ENCODE measurements at places on chromosomes 4 and X. TPM values are rescaled to one million over a fixed set of nuclear protein-coding genes. Genes with fewer than 3 reads are reported as not detected.

ZFP92 gene
- polyA plus RNA-seq: 0.04 TPM

ODAPH gene
- not detected for polyA plus RNA-seq

CRMP1 gene
- polyA plus RNA-seq: 0.49 TPM

CD38 gene
- polyA plus RNA-seq: 31.1 TPM

- DNase-seq: no peak
Observed at GRCh38 chr4:95505151-95505550, 43.6 kb downstream of the UNC5C start.

- DNase-seq: no peak
Observed at GRCh38 chr4:77785669-77786068, 33.5 kb downstream of the CNOT6L start.

- DNase-seq: no peak
Observed at GRCh38 chr4:5378002-5378401, 326.7 kb downstream of the STK32B start.

DNA sequence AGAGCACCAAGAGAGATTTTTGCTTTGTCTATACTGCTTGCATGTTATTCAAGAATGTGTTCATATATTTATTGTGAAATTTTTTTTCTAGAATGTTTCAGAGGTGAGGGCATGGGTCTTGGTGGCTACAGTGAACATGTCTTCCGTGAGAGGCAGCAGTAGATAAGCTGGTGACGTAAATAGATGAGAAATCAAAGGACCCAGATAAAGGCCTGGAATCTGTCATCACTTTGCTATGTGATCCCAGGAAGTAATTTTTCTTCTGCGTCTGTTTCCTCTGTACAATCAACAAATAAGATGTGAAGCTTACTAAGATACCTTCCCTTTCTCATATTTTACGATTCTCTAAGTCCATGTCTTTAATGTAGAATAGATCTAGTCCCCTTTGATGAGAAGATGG, 129.1 kb downstream of the COL4A6 start:
- no peak for DNase-seq

DNA sequence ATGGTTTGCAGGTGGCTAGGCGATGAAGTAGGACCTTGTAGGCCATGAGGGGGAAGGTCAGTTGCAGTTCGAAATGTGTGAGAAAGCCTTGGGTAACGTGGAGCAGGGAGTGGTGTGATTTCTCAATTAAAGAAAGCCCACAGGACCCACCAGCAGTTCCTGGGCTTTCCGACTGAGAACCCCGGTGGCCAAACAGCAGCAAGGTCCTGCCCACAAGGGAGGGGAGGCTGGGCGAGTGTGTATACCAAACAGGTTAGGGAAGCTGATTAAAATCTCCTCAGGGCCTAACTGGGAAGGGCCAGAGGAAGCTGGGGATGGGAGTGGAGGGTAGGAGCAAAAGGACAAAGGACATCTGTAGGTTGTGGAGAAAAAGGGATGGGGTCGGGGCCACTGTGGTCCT, 2.4 kb downstream of the ATP6AP1 start:
- DNase-seq: no peak

DNA sequence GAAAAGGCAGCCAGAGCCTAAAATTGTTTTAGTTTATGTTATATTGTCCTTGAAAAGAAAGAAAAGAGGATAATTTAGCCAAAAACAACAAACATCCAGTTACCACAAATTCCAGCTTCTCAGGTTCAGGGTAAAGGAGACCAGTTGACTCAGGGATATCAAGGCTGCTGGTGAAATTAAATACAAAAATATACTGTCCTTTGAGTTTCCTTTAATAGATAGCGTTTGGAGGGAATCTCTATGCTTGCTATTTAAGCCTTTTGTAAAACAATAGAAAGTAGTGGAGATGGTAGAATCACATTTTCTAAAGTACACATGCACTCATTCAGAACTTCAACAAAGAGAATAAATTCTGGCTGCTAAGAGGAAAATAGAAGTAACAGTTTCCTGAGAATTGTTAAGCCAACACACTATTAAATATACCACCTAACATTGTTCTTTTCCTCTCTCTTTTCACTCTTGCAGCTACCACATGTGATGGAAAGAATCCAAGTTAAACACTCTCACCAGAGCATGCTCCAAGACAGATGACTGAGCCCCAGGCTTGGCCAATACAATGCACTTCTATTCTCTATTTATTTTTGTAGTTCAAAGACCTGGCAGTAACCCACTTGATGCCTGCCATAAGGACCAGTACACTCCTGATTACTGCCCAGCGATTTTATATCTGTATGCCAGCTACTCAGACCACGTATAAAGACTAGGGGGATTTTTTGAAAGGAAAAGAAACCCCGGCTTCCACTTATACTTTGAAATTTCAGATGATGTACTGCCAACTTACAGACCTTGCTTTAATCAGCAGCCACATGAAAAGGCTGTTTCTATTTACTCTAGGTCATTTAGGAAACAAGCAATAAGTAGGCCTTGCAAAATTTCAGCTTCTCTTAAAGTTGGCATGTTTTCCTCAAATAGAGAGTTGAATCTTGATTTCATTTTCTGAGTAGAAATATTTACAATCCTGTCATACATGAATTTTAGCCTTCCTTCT, 756.9 kb downstream of the FAT4 start:
- DNase-seq: no peak

GRCh38 chr4:10762561-10762960, 78.0 kb upstream of the CLNK start:
- no peak for DNase-seq

DNA sequence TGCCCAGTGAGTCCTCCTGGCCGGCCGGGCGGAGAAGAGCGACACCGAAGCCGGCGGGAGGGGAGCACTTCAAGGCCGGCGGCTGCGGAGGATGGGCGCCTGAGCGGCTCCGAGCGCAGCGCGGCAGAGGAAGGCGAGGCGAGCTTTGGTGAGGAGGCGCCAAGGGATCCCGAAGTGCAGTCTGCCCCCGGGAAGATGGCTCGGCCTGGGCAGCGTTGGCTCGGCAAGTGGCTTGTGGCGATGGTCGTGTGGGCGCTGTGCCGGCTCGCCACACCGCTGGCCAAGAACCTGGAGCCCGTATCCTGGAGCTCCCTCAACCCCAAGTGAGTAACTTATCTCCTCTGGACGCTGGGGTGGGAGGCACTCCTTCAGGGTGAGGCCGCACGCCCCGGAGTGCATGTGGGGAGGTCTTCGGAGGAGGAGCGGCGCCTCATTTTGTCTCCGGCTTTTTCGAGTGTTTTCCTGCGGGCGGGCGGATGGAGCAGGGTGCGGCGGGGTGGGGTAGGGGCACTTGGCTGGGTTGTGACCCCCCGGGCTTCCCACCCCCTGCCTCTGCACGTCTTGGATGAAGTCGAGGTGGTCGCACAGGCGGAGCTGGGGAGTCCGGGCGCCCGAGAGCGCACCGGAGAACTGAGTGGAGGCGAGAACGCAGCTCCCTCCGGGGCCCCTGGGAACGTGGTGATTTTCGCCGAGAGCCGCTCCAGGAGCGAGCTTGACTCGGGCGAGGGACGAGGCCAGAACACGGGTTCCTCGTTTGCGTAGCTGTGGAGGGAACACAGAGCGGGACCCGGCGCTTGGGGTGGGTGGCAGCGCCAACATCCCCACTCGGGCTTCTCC, 979 bp downstream of the EFNB1 start:
- DNase-seq: no peak

DNA sequence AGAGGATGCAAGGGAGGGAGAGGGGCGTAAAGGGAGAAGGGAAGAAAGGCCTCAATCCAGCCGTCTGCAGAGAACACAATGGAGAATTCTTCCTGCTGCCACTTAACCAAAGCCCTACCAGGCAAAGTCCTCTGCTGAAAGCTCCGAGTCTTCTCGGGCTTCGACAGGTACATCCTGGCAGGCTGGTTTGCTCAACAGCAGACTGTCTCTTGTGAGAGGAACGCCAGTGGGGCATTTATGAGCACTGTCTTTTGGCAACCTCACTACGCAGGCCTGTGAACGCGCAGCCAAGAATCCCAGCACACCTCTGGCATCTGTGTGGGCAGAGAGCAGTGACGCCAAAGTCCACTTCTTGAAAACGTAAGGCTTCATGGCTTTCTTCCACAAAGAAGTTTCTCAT, 207.5 kb upstream of the FAM9B start:
- no peak for DNase-seq

GRCh38 chr4:85496126-85496849, 21.3 kb downstream of the ARHGAP24 start:
- DNase-seq: no peak

GRCh38 chrX:13520936-13521335, 48.5 kb upstream of the EGFL6 start:
- no peak for DNase-seq

DNA sequence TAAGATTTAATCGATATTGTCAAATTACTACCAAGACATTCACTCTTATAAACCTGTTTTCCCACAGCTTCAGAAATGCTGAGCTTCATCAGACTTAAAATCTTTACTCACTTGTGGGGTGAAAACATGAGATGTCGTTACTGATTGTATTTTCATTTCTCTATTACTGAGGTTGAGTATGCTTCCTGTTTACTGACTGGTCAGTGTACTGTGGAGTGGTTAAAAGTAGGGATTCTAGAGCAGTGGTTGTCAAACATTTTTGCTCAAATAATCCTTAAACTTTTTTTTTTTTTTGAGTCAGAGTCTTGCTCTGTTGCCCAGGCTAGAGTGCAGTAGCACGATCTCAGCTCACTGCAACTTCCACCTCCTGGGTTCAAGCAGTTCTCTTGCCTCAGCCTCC, 50.3 kb downstream of the NSUN7 start:
- peak; percentile 11 for DNase-seq

DNA sequence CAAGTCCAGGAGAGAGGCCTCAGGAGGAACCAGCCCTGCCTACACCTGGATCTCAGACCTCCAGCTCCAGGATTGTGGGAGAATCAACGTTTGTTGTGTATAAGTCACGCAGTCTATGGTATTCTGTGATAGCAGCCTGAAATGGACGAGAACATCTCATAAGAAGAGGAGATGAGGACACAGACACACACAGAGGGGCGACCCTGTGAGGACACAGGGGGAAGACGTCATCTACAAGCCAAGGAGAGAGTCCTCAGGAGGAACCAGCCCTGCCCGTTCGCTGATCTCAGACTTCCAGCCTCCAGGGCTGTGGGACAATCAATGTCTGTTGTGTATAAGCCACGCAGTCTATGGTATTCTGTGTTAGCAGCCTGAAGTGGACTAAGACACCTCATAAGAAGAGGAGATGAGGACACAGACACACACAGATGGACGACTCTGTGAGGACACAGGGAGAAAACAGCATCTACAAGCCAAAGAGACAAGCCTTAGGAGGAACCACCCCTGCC, 20.3 kb downstream of the P2RY8 start:
- DNase-seq: no peak

GRCh38 chr4:34193451-34194154, 2050.7 kb downstream of the ARAP2 start:
- DNase-seq: no peak

DNA sequence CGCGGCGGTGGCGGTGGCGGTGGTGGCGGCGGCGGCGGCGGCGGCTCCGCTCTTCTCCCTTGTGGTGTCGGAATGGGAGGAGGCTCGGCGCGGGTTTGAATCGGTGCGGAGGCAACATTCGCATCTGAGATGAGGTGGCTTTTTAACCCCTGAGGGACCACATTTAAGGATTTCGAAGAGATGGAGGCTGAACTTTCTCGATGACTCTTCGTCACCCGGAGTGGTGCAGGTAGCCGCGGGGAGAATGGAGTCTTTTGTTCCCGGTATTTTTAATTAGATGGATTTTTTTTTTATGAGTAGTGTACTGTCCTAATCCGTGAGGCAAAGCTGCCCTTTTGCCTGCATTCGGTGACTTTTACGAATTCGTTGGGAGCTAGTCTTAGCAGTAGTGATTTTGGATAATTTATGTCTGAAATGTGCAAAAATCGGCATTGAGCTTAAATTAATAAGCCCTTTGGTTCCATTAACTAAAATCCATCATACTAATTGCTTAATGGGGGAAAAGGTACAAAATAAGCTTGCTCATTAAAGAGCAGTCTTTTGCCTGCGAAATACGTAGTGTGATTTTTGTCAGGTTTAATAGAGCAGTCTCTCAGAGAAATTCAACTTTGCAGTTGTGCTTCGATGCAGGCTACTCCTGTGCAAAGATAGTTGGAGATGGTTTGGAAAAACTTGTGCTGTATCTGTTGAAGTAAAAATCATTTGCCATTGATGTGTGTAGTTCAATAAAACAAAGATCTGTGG, 206.2 kb downstream of the TENM3 start:
- DNase-seq: no peak

DNA sequence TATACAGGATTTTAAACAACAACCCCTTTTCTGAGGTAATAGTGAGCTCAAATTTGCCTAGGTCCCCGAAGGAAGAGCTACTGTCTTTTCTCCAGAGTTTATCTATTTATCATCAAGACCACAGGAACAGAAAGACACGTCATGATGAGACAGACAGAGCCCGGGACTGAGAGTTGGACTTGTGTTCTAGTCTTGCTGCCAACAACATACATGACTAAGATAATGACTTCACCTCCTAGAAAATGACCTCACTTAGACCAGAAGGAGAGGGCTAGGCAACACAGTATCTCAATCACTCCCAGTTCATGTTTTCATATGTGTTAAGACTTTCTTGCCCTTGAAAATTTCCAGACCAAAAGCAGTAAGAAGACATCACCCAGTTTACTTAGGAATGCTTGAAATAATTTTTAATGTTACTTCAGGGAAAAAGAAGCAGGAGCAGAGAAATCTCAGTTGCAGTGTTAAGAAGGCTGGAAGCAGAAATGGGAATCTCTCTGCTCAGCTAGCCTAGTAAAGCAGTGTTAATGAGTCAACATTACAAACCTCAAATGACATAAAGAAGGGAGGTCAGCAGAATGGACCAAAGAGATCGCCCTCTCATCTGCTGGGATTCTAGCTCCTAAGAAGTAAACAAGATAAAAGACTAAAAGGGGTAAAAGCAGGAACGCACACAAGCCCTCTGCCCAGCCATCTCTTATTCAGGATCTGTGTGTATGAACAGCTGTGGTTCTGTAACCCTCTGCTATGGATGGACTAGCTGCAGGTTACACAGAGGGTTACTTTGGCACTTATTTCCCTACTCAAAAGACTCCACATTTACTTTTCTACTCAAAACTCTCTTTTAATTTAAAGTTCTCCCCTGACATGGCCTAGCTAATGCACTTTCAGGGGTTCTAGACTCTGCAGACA, 24.8 kb downstream of the PDGFC start:
- DNase-seq: no peak

GRCh38 chr4:182179105-182179504, 64.1 kb upstream of the TENM3 start:
- no peak for DNase-seq

DNA sequence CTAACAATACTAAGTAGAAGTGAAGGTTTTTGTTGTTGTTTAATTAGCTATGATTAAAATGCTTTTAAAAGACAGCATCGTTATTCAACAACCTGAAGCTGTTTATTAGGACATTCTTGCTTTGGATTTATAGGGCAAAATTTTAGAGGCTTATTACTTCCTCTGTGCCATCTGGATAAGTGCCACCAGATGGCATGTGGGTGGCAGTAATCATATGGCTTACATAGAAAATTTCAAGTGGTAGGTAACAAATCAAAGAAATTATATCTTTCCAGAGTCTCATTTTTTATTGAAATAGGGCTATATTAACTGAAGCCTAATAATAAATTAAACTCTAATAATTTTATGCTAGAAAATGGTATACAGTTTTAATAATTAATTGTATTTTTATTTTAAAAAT, 83.3 kb upstream of the HTR2C start:
- no peak for DNase-seq

Data from naive B cell (primary cell).